D721Med (cell line): ENCODE measurements at places on chromosomes 4 and X.

- no peak for DNase-seq
Measured at GRCh38 chr4:38365261-38365660, 298.7 kb upstream of the KLF3 start.

- no peak for DNase-seq
Measured at GRCh38 chr4:93918856-93919255, 90.3 kb downstream of the ATOH1 start.

DNA sequence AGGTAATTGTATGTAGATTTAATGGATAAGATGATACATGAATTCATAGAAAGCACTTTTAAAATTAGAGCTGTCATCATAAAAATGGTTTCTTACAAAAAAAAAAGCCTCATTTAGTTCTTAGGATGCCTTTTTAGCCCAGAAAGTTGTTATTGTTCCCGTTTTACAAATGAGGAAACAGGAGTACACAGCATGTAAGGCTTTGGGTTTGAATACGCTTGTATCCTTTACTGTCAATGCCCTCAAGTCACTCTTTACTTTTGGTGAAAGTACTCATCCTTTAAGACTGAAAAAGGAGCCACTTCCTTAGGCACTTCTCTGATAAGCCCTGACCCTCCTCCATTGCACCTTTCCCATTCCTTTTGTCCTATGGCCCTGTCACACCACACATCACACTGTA, 4.9 kb downstream of the EREG start:
- DNase-seq = no peak

GRCh38 chr4:56804551-56804950, 16.9 kb downstream of the SPINK2 start:
- no peak for DNase-seq

DNA sequence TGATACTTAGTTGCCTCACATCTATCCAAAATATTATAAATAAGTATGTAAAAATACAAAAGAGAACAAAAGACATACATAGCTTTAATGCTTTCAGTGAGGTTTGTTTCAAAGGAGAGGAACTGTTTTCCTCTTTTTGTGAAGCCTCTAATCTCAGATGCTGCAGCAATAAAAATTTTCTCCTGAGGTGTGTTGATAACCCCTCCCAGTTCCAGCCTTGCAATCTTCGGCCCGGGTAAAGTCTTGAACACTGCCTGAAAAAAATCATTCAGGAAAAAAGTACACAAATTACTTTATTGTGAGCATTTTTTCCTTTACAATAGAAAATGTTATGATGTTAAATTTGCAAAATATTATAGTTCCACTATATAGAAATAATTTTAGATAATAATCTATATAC, 8.8 kb downstream of the BBS7 start:
- no peak for DNase-seq

DNA sequence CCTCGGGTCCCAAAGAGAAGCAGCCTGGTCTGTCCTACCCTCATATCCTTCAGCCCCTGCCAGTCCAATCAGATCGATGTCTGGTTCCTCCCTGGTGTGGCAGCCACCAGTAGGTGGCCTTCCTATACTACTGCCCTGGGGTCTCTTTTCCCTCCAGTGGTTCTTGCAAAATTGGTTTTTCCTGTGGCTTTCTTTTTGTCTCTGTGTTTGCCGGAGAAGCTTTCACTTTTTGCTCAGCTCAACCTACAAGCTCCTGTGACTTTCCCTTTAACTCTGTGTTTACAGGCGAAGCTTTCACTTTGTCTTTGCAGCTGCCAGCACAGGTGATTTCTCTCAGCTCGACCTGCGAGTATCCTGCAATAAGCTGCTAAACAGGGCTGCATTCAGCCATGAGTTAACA, 46.8 kb downstream of the UGT2A3 start:
- DNase-seq = no peak

- no peak for DNase-seq
Measured at GRCh38 chr4:2419814-2420213, 1.1 kb downstream of the CFAP99 start.

DNA sequence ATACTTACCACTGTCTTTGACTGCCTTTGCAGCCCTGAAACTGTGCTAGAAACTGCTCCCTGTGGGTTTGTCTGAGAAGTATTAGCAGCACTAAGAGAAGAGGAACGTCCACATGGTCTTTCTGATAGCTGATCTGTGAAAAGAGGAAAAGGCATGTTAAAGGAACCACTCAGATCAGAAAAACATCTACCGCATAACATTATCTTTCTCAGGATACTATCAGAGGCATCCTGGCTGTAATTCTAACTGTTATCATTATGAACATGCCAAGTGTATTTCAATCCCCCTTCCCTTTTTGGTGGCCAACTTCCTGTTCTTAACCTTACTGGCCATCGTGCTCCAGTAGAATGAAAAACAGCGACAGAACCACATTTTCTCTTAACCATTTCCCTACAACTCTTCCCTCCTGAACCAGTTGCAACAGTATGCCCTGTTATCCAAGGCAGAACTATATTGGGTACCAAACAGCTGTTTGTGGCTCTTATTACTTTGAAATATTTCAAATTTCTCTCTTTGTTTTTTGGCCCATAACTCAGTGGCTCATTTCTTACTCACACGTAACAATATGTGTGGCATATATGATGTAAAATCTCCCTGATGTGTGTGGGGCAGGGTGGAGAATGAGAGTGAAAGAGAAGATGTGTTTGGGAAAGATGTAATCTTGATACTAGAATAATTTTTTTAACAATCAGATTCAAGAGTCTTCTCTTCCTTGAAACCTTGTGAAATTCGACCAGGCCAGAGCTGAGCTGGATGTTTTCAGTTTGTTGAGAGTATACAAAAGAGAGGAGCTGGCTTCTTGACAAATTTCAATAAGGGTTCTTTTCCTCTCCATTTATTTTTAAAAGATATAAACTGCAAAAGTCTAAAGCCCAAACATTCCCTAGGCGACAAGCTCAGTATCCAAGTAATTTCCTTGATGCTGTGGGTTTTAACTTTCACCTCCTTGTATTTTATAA, 35.2 kb downstream of the ARHGEF6 start:
- no peak for DNase-seq

GRCh38 chr4:100450449-100450848, 67.4 kb downstream of the EMCN start:
- DNase-seq = no peak

- DNase-seq = no peak
Measured at GRCh38 chrX:97311066-97311778, 427.5 kb downstream of the RPA4 start.

DNA sequence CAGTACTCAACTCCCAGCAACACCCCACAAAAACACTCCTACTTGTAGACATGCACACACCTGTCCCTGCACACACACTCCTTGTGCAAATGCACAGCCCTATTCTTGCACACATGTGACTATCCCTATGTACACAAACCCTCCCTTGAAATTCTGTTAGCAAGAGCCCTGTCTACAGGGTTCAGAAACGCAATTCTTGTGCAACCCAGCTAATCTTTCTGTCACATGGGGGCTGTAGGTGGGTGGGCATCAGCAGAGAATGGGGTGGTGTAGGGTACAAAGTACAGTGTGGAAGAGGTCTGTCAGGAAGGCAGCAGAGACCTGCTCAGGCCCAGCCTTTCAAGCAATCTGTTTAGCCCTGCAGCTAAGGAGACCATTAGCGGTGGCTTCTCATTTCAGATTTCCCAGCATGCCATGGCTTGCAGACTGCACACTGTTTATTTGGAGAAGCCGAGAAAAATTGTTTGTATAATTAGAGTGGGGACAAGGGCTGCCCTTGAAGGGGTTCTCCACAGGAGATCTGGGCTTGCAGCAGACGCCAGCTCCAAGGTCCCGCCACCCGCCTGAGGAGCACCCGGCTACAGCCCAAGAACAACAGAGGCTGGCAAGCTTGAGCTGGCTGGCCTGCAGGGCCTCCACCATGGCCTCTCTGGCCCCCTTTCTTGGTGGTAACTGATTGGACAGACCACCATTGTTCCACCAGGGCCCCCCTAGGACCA, 144.0 kb upstream of the PJA1 start:
- no peak for DNase-seq

DNA sequence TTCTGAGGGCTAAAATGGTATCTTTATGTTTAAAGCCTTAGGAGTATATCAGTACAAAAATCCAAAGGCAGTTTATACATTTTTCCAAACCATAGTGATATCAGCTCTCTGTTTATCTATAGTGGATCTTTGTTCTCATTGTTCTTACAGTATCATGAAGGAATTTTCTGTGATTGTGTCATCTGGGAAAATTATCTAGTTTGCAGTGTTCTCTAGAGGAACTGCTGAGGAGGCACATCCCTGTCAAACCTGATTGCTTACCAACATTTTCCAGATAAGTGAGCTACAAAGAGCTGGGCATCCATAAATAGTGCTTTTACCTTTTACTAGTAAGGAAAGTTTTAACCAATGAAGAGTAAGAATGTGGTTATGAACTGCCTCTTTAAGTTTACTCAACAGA, 44.9 kb upstream of the SLC25A31 start:
- DNase-seq = no peak

DNA sequence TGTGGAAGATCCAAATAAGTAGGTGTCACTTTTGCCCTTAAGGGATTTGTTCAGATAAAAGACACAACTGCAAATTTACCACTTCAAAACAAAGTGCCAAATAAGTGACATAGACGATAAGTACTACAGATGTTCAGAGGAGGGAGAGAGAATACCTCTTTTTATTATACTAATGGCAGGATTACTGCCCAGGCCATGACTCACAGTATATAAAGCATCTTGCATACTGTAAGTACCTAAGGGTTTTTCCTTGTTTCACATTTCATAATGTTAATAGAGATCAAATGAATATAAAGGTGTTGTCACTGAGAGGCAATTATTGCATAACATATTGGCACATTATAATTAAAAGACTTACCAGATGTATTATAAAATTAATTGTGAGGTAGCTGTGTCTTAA, 46.4 kb downstream of the PTPN13 start:
- no peak for DNase-seq

GRCh38 chr4:14504162-14504561, 498.1 kb upstream of the CPEB2 start:
- DNase-seq = no peak

- no peak for DNase-seq
Measured at GRCh38 chr4:10606483-10607155, 77.9 kb downstream of the CLNK start.

DNA sequence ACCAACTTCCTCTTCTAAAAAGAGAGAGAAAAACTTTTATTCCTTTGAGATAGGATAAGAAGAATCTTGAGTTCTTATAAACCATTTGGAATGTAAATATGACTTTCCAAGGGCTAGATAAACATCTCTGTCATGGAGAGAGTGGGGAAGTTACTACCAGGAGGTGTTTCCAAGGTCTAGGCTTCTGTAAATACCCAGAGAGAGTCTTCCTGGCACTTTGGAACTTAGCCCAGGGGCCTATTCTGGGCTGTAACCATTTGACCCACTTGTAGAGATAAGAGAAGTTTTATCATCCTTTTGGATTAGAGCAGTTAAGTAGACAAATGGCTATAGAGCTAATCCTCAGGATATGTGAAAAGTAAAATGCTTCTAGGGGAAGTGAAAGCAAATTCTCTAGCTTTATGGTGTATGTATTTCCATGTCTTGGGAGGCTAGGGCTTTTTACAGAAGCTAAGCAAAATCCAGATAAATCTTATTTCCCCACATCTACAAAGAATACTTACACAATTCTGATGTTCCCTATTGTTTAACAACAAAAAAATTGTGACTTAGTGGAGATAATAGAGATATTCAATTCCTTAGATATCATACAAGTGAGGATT, 51.1 kb downstream of the MCUB start:
- no peak for DNase-seq

DNA sequence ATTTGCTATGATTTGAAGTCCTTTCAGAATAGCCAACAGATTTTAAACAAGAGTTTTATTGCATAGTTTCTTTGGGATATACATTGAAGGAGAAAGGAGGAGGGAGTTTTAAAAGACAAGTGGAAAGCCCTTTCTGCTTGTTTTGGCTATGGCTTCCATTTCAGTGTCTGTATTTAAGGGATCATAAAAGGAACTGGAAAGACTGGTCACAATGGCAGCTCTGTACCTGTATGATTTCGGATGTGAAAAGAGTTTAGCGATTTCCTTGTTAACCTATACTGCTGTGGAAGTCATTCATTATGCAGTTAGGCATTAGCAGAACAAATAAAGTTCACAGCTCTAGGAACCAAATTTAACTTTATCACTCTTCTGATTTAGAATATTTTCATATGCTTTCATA, 60.7 kb downstream of the TET2 start:
- no peak for DNase-seq

DNA sequence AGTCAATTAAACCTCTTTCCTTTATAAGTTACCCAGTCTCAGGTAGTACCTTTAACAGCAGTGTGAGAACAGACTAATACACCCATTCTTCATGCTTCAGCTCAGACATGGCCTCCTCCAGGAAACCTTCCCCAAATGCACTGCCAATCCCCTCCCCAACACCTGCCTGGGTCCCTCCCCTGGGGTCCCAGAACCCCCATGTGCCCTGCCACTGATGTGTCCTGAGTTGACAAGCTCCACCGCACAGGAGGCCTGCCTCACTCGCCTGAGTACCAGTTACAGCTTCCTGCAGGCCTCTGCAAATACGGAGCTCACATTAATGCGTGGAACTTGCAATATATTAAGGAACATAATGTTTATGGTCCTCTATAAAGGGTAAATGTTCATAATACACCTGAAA, 34.9 kb upstream of the CRMP1 start:
- no peak for DNase-seq

DNA sequence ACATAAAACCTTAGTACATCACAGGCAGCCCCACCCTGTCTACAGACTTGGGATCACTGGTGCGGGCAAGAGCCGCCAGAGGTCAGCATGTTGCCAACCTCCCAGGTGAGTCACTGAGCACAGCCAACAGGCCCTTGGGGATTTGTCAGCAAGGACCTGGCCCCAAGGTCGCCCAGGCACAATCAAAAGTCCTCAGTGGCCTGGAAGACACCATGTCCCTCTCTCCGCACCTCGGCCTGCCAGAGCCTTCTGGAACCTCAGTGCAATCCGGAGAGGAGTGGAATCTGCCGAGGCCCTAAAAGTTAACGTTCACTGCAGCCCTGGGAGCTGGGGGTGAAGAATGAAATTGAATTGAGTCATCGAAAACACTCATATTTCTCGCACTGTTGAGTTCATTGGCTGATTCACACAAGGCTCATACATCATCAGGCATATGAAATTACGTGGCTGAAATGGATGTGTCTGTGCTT, 74.3 kb downstream of the WFS1 start:
- DNase-seq = no peak

- DNase-seq = no peak
Measured at GRCh38 chrX:109384699-109385098, 97.2 kb downstream of the GUCY2F start.

DNA sequence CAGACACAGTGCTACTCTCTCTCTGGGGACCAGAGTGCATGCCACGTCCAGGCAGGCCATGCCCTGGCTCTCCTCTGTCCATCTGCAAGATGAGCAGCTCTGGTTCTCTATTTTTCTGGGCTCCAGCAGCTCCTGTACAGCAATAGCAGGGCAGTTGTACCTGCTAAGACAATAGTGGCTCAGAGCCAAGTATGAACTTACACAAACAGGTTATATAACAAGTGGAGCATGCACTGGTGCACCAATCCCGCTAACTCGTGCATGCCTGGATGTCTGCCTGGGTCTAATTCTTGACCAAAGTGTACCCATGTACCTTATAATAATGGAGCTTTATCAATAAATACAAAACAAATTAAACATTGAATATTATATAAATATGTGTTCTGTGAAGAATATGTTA, 392.3 kb downstream of the CENPC start:
- DNase-seq = no peak
